ENCODE measurements at places on chromosomes 3 and 15.

DNA sequence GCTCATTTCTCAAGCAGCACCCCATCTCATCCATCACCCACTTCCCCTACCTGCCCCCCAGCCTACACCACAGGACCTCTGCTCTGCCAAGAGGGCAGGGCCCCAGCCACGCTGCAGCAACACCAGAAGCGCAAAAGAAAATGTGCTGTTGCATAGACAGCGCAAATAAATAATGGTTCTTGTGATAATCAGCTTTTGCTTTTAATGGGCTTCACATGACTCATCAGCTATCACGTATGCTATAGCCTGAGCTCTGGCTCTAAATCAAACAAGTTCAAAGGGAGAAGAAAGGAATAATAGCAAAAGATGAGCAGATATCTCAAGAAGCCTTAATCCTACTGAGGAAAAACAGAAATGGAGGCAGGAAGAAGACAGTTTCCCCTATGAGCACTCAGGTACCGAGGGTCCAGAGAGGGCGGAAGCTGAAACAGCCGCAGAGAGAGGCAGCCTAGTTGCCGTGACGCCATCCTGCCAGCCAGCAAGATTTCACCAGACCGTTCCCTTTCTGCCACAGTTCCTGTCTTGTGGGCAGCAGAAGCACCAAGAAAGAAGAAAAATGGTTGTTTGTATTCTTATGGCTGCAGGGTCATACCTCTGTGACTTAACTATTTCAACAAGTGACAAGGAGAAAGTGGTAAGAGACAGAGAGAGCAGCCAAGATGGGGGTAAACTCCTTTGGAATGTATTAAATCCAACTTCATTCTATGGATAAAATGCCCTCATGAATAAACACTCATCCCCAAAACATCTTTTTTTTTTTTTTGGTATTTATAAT is 22.0 kb downstream of the RAB27A start:
- DNase-seq = peak; percentile 93

GRCh38 chr3:134473868-134474546 is 11.8 kb downstream of the ANAPC13 start:
- DNase-seq = peak; percentile 87

DNA sequence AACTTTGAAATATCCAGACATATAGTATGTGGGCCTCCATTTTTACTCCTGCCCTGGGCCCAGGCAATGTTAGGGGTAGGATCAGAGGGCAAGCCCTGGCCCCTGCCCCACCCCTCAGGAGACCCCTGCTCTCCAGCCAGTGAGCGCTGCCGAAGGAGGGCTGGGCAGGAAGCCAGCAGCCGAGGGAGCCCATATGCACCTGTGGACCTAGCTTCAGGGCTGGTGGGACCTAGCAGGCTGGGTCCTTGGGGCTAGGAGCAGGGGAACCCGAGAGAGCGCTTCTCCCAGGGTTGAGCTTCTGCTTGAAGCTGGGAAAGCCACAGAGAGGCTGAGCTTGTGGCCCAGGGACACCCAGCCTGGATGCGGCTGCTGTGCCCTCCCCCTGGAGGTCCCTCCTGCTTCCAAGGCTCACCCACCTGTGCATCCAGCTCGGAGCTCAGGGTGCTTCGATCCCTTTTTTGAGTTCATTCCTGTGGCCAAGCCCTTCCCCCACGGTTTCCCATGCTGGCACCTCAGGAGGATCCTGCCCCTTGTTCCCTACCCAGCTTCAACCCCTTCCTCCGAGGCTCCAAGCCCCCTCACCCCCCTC is 21.0 kb upstream of the CYP11A1 start:
- no peak for DNase-seq

DNA sequence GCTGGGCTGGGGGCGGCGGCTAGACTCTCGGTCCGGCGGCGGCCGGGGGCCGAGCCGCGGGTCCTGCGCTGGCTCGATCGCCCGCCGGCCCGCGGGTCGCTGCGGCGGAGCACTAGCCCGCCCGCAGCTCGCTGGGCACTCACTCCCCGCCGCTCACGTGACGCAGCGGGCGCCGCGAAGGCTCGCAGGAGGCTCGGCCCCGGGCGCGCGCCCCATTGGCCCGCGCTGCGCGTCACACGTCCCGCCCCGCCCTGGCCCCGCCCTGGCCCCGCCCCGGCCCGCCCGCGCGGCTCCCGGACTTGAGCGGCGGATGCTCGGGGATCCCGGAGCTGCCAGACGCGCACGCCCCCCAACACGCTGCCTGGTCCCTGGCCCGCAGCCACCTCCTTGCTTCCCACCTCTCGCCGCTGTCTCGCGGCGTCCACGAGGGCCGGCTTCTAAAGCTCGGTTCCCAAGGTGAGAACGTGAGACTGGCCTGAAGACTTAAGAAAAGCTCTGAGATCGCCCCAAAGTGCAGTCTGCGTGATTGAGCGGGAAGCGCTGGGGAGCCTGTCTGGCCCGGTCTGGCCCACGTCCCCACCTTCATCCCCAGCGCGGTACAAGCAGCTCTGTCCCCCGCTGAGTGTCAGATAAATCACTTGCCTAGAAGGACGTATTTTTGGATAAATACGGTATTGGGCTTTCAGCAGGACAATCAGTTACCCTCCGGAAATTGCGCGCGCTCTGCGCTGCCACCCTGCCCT is at the start of gene KLF15:
KLF15 (minus strand) TSS at position 114 of the 743 bp plus-strand sequence. CDS start 4,486 bp downstream, outside the sequence.
- DNase-seq = peak; percentile 79

DNA sequence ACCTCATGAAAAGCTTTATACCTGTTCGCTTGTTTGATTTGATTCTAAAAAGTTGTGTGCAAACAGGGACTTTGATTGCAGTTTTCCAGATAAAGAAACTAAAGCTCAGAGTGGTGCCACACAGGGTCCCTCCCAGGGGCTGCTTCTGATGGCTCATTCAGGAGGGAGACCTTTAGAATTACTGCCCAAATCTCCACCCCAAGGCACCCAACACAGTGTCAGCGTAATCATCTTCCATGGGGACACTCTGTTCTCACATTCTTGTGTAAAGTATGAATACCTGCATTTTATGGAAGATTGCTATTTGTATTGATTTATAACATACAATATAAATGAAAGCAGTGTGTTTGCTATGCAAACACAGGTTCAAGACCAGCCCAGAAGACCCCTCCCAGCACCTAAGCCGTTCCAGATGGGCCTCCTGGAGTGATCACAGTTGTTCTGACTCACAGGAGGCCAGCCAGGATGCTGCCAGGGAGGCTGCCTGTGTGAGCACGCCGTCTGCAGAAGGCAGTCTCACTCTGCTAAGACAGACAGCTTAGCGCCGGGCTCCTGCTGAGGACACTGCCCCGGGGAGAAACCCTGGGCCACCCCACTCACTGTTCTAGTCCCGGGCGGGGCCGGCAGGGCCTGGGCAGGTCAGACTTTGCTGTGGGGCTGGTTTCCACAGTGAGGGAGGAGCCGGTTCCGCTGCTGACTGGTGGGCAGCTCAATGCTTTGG is 185.6 kb downstream of the FAM43A start:
- DNase-seq = peak; percentile 96

- DNase-seq = no peak
Measured at GRCh38 chr3:147906285-147906684, 497.1 kb downstream of the ZIC1 start.

- DNase-seq = no peak
Measured at GRCh38 chr3:4232798-4233197, 70.4 kb upstream of the SETMAR start.

- DNase-seq = no peak
Measured at GRCh38 chr15:39388118-39388517, 192.8 kb upstream of the THBS1 start.

GRCh38 chr15:71634820-71635560 is 175.4 kb upstream of the NR2E3 start:
- DNase-seq = no peak

DNA sequence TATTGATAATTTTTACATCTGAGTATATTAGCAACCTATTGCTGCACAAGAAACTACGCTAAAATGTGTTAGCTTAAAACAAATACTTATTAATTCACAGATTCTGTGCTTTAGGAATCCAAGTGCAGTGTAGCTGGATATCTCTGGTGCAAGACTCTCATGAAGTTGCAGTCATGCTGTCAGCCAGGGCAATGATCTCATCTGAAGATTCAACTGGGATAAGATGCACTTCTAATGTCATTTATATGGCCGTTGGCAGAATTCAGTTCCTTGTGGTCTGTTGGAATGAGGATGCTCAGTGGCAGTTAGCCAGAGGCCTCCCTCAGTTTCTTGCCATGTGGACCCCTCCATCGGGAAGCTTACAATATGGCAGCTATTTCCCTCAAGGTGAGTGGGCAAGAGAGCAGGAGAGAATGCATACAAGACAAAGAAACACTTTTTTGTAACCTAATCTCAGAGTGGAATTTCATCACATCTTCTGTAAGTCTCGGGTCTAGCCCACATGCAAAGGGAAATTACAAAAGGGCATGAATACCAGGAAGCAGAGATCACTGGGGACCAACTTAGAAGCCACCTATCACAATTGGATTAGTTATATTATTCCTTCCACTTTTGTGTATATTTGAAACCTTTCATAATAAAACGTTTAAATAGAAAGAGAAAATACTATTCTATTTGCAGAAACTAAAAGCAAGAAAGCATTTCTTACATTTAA is 61.6 kb downstream of the DPH6 start:
- DNase-seq = no peak

DNA sequence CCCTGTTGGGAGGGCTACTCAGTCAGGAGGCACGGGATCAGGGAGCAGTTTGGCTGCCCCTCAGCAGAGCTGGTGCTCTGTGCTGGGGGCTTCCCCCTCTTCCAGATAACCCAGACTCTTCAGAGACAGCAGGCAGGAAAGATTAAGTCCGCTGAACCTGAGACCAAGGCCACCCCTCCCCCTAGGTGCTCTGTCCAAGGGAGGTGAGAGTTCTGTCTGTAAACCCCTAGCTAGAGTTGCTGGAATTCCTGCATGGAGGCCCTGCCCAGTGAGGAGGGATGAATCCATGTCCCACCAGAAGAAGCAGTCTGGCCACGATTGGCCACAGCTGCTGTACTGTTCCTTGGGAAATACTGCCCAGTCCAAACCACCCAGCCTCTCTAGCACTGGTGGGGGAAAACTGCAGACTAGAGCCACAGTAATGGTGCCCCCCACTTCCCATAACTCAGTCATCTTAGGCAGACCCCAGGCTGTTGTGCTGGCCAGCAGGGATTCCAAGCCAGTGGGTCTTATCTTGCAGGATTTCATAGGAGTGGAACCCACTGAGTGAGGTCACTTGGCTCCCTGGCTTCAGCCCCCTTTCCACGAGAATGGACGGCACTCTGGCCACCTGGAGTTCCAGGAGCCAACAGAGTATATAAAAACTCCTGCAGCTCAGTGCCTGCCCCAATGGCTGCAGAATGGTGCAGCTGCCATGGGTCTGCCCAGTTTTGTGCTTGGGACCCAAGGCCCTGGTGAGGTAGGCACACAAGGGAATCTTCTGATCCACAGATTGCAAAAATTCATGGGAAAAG is 42.9 kb downstream of the NPAP1 start:
- no peak for DNase-seq

DNA sequence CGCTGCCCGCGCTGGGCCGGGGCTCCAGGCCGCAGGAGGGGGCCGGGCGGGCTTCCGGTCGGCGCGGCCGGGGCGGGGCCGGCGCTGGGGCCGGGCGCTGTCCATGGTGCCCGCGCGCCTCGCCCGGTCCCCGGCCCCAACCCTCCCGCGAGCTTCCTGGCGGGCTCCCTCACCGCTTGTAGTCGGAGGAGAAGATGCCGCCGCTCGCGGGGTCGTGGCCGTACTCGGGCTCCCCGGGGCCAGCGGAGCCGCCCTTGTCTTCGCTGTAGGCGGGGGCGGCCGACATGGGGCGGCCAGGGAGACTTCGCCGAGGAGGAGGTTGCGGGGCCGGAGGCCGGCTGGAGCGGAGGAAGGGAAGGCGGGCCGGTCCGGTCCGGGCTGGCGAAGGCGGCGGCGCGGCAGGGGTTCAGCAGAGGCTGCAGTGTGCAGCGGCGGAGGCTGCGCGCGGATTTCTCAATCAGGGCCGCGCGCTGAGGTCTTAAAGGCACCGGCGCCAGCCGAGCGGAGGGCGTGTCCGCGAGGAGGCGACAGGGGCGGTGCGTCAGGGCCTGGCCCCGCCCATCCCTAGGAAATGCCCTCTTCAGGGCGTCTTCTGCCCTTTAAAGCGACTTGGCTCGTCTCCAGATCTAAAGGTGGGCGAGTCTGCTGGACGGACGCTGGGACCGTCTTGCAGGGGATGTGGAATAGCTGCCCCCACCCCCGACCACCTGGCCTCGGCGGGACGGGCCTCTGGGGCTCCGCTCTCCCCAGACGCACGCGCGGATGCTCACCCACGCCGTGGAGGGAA is at the start of gene AP3B2:
AP3B2 (minus strand) TSS at position 455 of the 787 bp plus-strand sequence; CDS start at position 286, 169 bp downstream.
- peak; percentile 65 for DNase-seq

DNA sequence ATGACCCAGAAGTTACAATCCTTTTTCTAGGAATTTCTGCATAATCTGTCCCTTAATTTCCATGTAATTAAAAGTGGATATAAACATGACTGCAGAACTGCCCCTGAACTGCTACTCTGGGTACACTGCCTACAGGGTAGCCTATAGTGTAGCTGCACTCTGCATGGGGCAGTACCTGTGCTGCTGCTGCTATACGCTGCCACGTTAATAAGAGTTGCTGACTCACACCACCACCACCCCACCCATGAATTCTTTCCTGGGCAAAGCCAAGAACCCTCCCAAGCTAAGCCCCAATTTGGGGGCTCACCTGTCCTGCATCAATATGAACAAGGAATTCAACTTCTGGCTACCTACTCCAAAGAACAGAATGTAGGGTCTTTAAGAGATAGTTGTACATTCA is 13.9 kb downstream of the HDGFL3 start:
- DNase-seq = no peak

DNA sequence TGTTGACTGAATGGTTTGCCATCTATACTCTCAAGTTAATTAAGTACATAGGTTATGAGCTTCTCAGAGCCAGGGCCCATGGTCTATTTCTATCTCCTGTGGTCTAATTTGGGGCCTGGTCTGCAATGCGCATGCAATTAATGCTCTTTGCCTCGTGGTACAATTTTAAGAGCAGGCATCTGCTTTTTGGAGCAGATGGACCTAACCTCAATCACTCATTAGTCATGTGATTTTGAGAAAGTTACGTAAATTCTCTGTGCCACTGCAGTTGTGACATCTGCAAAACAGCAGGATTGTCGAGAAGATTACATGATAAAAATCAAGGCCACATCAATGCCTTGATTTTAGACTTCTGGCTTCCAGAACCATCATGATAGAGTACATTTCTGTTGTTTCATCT is 543.7 kb upstream of the ADAMTS9 start:
- DNase-seq = no peak

DNA sequence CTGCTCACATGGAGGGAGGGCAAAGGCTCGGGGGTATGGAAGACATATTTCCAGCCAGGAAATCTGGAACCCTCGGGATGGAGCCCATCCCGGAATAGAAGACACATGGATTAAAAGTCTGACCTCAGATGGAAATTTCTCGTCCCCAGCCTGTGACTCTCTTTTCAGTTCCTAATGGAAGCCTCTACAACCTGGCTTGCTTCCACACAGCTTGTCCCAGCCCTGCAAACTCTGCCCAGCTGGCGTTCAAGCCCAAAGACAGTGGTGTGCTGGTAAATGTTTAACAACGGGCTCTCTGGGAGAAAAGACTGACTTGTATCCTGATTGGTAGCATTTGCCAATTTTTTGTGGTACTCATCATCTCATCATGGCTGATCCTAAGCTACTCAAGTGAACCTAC is 35.6 kb upstream of the TLE3 start:
- DNase-seq = no peak

GRCh38 chr3:70820397-70820796 is 508.0 kb upstream of the MDFIC2 start:
- no peak for DNase-seq

All from umbilical cord (tissue), 2 donors.